Breast epithelium (tissue), 4 donors: ENCODE measurements at places on chromosomes 5 and 9.

GRCh38 chr9:121612511-121612998 lies 38.9 kb upstream of the DAB2IP start:
- DNase-seq, result no peak

DNA sequence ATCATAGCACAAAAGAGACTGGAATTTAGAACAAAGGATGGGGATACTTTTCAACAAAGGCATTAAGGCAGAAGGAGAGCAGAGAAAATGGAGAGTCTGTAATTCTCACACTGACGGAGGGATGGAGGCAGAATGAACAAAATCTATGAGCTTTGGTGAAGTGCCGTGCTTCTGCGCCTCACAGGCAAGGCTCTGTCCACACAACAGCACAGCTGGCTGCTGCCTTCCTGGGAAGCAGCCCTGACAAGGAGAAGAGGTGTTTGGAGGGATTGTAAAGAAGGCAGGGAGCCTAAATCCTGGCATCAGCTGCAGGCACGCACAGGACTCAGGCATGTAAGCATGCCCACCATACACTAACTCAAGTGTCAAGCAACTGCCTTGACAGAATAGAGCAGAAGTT lies 485.2 kb upstream of the KIF2A start:
- no peak for DNase-seq

GRCh38 chr9:93260263-93261066 lies 76.5 kb downstream of the WNK2 start:
- DNase-seq, result peak; percentile 43

GRCh38 chr5:113092683-113093082 lies 116.1 kb downstream of the DCP2 start:
- no peak for DNase-seq

- DNase-seq, result no peak
Measured at GRCh38 chr5:38598296-38598993, 42.0 kb upstream of the LIFR start.

DNA sequence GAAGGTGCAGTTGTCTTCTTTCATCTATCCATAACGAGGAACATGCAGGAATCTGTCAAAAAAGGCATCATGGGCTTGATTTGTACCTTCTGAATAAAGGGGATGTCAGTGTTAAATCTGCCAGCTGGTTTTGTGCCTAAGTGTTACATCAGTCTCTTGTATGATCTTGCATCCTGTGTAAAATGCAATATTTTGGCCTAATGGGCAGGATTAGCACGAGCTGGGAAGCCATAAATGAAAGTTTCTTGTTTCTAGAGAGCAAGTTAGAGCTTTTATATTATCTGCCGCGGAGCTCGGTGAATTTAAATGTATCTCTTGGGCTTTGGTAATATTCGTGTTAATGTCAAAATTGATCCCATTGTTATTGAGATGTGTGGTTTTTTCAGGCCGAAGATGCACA lies 526.1 kb upstream of the WWC1 start:
- no peak for DNase-seq

- no peak for DNase-seq
Measured at GRCh38 chr5:431001-431710, 11.8 kb upstream of the EXOC3 start.

DNA sequence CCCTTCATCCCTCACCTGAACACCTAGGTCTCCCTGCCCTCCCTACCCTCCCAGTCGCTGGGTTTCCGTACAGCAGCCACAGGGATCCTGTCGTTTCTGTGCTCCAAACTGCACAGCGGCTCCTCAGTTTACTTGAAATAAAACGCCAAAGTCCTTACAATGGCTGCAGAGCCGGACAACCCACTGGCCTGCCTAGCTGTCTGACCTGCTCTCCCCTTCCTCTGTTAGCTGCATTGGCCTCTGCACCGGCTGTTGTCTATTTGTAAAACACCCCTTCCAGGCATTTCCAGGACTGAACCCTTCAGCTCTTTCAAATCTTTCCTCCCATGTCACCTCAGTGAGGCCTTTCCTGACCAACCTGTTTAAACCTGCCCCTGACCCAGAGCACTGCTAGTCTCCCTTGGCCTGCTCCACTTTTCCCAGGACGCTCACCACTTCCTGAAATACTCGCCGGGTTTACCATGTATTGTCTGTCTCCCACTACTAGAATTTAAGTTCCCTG lies 9.1 kb upstream of the MGAT1 start:
- no peak for DNase-seq

DNA sequence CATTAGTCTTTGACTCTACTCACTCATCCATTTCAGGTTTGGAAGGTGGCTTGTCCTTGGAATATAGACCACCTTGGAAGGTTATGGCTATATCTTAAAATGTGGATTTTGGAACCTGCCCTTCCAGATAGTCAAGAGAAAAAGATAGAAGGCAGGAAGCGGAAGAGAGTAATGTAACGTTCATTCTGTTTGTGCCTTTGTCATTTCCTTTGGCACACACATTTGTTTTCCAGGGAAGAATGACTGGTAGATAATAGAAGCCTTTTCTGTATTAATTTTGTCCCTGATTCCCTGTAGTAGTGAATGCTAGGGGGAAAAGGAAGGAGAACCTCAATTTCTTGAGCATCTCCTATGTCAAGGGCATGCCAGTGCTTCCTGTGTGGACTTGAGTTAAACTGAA lies 54.7 kb downstream of the PPIC start:
- DNase-seq, result no peak

GRCh38 chr5:175746851-175747250 lies 89.0 kb downstream of the HRH2 start:
- DNase-seq, result no peak

DNA sequence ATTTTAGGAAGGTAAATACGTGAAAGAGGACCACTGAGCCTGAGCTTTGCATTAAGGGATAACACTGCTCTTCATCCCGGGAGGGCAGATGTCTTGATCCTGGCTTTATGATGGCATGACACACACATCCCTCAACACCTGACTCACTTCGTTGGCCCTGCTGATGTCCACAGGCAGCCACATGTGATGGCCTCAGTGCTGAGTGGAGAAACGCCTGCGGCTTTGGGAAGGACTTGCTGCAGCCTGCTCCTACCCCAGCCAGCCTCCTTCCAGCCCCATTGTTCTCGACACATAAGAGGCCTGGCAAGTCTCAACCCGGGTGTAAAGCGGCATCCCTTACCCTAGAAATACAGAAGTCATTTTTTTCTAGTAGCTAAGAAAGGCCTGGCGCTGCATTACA lies 169.0 kb downstream of the SYK start:
- no peak for DNase-seq

DNA sequence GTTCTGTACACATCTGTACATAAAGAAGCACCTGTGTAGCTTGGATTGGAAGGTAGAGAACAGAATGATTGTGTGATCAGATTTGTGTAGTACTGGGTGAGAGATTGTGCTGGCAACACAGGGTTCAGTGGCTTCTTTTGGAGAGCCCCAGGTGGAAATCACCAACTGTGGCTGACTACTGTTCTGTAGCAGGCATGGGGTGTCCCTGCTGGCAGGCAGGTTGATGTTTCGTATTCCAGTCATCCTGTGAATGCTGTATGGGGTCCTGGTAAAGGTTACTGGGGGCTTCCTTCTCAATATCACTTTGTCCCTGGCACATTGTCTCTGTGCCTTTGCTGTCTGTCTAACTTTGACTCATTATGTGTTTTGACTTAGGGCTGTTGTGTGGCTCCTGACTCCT lies 5.3 kb downstream of the ASPN start:
- no peak for DNase-seq

DNA sequence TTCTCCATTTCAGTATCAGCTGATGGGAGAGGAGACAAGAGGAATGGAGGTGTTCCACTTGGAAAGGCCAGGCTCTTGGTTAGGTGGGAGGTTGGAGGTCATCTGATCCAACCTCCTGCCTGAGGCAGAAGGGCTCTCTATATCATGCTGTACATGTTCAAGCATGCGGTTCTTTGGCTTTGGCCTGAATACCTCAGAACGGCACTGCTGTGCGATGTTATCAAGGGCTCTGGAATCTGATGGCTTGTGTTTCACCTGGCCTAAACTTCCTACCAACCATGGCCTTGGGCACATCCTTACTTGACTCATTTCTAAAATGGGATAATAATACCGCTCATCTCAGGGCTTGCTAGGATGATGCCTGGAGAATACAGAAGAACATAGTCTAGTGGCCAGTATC lies 90.1 kb upstream of the FAM169A start:
- no peak for DNase-seq

GRCh38 chr9:18969128-18969527 lies 63.9 kb downstream of the SAXO1 start:
- DNase-seq, result no peak

- no peak for DNase-seq
Measured at GRCh38 chr9:96460470-96460869, 10.5 kb downstream of the HABP4 start.

- DNase-seq, result no peak
Measured at GRCh38 chr9:108544866-108545265, 310.9 kb downstream of the ACTL7B start.

- no peak for DNase-seq
Measured at GRCh38 chr5:90741022-90741564, 182.5 kb downstream of the ADGRV1 start.

DNA sequence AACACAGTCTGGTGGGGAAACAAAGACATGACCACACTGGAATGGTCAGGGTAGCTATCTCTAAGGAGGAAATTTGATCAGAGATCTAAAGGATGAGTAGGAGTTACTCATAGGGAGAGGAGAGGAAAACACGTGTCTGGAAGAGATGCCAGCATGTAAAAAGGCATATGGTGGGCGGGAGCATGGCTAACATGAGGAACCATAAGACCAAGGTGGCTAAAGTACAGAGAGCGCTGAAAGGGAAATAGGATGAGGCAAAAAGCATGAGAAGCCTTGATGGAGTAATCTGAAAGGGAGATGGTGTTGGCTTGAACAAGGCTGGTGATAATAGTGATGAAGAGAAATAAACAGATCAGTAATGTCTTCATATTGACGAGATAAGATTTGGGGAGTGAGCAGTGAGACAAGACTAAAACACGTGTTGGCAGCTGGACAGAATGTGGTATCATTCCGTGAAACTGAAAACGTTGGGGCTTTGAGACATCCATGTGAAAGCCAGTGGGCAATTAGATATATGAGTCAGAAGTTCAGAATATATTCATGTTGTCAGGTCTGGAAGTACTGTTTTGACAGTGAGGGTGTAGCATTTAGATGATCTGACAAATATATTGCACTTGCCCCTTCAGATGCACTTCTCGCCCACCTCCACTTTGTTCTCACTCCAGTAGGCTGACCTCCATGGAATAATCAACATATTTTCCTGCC lies 209.1 kb upstream of the KCNN2 start:
- DNase-seq, result no peak

- DNase-seq, result peak; percentile 69
Measured at GRCh38 chr5:76818844-76819831, at the start of gene F2RL1. Gene F2RL1, plus strand, starts transcription at chr5:76819030. Its CDS starts 153 bp downstream, at chr5:76819183.

DNA sequence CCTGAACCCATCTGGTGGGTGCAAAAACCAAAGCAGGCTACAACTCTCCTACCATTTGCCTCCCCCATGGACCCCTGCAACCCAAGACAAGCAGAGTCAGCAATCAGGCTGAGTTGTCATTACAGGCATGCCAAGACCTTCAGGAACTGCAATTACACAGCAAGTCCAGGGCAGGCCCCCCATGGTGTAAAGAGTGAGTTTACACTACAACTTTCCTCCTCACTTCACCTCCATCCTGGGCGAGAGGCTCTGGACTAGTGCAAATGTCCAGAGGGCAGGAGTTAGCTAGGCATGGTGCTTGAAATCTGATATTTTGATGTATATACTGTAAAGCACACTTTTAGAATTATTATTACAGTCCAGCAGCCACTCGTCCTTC lies 7.0 kb upstream of the P4HA2 start:
- DNase-seq, result no peak

DNA sequence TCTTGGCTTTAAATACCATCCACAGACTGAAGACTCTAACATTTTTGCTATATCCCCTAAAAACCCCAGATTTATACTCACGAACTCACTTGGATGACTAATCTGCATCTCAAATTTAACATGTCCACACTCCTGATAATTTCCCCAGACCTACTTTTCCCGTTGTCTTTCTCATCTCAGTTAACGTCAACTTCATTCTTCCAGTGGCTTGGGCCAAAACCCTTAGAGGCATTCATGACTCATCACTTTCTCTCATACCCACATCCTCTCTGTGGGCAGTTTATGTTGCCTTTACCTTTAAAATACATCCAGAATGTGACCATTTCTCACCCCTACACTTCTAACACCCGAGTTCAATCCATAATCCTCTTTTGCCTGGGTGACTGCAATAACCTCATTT lies 96.7 kb downstream of the EDIL3 start:
- no peak for DNase-seq

GRCh38 chr5:132471944-132472343 lies 18.6 kb downstream of the IRF1 start:
- no peak for DNase-seq

DNA sequence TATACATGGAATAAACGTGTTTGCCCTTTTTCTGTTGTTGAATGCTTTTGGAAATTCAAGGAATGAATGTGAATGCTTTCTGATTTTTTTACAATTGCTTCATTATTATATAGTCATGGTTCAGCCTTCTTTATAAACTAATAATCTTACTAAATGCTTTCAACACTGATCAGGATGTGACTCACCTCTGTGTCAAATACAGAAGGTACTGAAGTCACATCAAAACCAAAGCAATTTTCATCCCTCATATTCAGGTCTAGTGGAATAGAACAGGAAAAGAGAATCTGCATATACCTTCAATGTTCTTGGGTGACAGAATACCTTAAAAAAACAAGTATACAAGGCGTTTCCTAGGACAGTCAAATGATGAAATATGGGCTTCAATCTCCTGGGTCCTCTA lies 170.7 kb downstream of the PDE4D start:
- DNase-seq, result no peak

- DNase-seq, result no peak
Measured at GRCh38 chr5:173783371-173783770, 104.8 kb upstream of the CPEB4 start.

GRCh38 chr5:170693701-170694100 lies 89.8 kb upstream of the GABRP start:
- no peak for DNase-seq
